AG04450 (cell line): ENCODE measurements at places on chromosomes 5 and 9. TPM values are rescaled to one million over a fixed set of nuclear protein-coding genes. Genes with fewer than 3 reads are reported as not detected.

DNA sequence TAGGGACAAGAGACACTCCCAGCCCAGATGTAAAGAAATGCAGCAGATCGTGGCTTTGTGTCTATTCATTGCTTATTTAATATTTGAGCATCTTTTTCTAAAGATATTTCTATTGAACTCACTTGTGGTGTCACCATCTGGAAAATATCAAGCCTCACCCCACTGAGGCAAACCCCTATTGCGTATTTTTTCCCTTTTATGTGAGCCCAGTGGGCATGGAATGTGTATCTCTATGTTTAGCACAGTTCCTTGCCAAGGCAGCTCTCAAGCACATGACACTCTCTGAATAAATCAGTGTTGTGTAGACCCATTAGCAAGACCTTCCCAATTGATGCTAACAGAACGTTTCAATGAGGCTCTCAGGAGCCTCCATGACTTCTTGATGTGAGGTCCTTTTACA lies 81.6 kb downstream of the TMEM174 start:
- no peak for DNase-seq

- DNase-seq: no peak
Observed at GRCh38 chr9:90961375-90961774, 159.8 kb downstream of the SYK start.

DNA sequence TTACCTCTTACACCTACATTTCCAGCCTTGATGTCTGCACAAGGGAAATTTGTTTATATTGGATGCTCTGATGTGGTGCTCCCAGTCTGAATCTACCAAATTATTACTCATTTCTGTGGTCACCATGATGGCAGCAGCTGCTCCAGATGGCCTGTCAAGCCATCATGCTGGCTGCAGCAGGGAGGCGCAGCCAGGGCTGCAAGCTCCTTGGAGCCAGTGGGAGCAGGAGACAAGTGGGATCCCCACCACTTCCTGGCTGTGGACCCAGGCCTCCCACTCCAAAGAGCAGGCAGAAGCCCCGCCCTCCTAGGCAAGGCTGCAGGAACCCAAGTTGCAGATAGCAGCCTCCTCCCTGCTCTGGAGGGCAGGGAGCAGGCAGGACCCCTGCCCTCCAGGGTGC lies 241.1 kb upstream of the ATP10B start:
- DNase-seq: no peak

DNA sequence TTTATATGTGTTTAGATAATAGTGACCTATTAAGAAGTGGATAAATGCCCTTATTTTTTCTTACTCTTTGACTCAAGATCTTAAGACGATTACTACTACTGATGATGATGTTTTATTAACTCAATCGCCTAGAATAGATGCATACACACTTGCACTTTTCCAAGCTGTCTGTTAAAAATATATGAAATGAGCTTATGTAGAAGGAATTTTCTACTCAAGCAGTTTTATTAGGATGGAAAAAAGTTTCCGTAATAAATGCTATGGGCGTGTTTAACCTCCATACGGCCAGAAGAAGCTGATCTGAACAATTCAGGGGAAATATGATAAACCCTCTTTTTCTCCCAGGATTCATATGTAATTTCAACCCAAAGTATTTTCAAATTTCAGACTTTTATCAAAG lies 455.7 kb upstream of the MPDZ start:
- DNase-seq: no peak

GRCh38 chr9:109977521-109977920 lies 197.5 kb downstream of the PALM2AKAP2 start:
- DNase-seq: no peak

Gene SETD9
- polyA plus RNA-seq: 8.6 and 12.1 TPM in 2 replicates

Gene CATSPER3
- 0.21 and 0.22 TPM in 2 replicates for polyA plus RNA-seq
